ENCODE measurements at places on chromosomes 16 and 17.

GRCh38 chr16:70805380-70805779 is 4.4 kb upstream of the VAC14 start:
- no peak for DNase-seq

DNA sequence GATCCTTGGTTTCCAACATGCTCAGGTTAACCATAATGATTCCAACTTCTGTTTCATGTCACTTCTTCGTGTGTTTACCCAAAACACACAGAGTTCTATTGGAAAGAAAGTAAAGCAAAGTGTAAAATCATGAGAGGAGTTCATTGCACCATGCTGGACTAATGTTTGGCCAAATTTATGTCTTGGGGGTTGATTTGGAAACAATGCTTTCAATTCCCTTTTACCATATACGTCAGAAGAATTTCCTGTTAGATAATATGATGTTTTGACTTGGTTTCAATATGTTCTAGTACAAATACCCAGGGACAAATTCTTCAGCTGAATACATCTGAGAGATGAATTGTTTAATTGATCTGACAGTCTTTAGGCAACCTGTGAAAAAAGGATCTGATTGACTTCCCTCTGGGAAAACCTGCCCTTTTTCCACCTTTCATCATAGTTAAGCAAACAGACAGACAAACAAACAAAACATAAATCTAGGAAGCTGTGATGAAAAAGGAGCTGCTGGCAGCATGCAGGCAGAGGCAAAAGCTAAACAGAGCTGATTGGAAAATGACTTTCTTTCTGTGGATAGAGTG is 26.0 kb upstream of the MPHOSPH6 start:
- no peak for DNase-seq

DNA sequence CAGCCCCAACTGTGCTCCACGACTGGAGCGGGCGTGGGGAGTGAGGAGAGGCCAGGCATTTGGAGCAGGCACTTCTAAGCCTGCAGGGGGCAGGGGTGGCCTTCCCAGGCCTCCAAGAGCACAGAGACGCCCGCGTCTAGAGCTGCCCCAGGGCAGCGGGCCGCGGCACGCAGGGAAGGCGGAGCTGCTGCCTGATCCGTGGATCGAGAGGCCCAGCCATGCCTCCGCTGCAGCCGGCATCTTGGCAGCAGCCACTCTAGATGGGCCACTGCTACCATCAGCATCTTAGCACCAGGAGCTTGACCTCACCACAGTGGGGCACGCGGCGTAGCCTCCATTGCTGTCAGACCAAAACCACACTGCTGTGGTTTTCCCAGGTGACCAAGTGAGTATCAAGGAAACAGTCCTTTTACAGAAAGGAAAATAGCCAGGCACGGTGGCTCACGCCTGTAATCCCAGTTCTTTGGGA is 20.4 kb upstream of the WDR45B start:
- DNase-seq: peak; percentile 88

DNA sequence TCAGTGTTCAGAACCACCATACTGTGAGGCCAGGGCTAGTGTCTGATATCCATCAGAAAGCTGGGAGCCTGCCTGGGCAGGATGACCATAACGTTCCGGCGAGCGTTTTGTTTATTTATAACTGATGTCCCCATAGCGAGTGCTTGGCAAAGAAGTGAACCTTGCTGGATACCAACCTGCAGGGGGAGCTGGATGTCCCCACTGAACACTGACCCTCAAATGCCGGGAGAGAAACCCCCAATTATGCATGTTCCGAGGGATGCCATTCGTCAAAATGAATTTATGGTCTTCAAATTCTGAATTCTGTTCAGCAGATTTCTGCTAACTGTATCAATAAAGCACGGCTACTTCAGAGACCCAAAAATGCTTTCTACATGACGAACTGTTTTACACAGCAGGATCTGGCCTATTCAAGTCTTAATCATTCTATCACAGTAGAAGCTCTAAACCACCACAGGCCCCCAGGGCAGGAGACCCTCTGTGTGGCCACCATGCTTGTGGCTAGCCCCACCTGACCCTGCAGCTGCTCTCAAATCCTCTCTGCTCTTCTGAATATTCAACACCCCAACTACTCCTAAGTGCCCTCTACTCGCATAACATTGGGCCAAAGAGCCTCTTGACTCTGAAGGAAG is 15.2 kb downstream of the MED24 start:
- DNase-seq: peak; percentile 79

DNA sequence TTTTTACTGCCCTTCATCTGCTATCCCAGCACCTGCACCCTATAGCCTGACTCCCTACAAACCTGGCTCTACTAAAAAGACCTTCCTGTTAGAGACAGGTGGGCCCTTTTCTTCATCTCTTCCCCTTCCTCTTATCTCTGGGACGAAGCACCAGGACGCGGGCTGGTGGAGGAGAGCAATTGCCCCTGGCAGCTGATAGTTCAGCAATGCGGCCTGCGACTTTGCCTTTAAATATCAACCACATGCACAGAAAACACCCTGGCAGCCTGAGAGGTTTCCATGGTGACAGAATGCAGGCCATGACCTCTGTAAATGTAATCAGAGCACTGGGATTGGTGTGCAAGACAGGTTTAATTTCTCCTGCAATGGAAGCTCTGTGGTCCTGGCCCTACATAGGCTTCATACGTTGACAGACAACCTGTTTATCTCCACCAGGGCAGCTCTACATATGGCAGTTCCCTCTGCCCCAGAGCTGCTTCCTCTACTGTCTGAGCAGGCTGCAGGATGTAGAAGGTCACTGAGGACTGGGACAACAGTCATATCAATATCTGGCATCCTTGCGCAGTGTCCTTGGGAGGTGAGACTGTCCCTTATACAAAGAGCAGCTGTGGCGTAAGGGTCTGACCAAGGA is 10.0 kb upstream of the SKAP1 start:
- DNase-seq: no peak
